ENCODE measurements at places on chromosomes 13 and 19.

GRCh38 chr13:110129076-110129475 is 177.9 kb downstream of the COL4A1 start:
- DNase-seq, result no peak

GRCh38 chr19:35154525-35155406 is at the start of gene FXYD5:
Gene FXYD5, plus strand, starts transcription at chr19:35154735. Its CDS starts 816 bp downstream, at chr19:35155551.
- peak; percentile 92 for DNase-seq

GRCh38 chr13:67023130-67023876 is 206.8 kb downstream of the PCDH9 start:
- peak; percentile 73 for DNase-seq

DNA sequence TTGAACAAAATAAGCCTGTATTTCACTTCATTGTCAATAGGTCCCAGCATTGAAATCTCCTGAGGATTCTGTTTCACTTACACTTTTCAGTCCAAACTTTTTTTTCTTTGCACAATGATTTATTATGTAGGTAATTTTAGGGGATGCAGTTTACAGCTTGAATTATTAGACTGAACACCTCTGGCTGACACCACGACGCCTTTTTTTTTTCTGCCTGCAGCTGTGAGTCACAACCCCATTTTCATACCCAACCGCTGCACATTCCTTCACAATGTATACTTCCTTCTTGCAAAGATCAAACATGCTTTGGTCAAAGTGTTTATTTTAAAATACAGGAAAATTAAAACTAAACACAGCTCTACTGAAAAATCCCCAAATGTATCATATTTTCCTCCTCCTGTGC is 11.4 kb downstream of the ZIC2 start:
- no peak for DNase-seq

DNA sequence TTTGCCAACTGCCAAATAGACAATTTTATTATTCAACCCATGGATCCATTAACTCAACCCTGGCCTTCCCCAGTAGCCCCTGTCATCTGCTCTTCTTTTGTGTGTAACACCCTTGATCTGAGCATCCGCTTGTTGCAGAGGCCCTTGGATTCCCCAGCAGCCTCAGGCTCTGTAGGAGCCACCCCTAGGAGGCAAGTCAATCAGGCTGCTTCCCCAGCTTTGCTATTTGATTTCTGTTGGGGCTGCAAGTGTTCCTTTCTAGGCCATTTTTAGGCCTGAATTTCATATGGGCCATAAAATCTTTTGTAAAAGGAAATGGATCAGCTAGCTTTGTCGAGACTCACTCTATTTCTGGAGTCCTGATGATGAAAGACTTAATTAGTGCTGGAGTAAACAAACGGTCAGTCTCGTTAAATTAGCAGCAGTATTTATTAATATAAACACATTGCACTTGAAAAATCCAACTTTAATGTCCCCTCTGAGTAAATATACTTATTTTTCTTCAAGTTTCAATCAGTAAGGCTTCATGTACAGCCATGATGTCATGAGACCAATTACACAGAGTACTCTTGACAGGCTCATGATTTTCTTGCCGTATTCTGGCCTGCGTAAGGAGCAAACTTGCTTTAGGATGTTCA is 105.3 kb downstream of the RGCC start:
- no peak for DNase-seq

DNA sequence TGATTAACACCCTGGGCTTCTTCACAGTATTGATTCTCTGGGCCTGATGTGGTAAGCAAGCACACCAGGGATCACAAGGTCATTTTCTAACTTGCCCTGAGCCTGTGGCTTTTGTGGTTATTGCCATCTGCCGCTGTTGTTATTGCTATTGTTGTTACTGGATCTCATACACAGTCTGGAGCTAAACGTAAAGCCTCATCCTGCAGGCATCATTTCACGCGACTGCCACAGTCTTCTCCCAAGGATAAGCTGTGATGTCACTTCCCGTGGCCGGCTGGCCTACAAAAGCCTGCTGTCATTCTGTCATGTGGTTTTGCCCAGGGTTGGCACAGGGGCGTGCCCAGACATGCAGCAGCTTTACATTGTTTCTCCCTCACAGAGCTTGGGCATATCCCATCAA is 154.0 kb upstream of the GPR12 start:
- DNase-seq, result peak; percentile 82

DNA sequence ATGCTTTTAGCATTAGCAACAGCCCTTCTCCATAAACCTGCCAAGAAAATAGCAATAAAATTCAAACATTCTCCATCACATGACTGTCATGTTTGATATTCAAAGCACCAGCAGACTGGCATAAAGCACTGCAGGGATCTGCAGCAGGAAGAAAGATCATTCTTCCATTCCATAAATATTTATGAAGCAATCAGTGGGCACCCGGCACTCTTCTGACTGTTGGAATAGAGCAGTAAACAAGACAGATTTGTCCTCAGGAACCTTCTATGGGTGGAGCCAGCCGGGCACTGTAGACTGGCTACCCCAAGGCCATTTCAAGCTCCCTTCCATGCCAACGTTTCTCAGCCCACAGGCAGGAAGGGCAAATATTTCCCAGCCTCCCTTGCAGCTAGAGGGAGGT is 25.5 kb downstream of the PLA2G4C start:
- no peak for DNase-seq

DNA sequence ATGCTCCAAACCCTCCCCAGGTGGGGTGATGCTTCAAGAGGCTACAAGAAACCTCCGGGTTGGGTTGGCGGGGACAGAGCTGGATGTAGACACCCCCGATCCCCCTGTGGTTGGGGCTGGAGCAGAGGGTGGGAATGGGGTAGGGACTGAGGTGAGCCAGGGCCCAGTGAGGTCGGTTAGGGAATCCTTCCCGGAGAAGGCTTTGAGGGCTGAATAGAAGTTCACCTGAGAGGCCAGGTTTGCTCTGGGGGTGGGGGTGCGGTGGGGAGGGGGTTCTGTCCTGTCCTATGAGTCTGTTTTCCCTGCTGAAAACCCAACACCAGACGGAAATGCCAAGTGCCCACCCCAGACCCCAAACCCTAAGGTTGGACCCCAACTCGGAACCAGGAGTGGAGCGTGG is 69.1 kb downstream of the CELF5 start:
- no peak for DNase-seq

DNA sequence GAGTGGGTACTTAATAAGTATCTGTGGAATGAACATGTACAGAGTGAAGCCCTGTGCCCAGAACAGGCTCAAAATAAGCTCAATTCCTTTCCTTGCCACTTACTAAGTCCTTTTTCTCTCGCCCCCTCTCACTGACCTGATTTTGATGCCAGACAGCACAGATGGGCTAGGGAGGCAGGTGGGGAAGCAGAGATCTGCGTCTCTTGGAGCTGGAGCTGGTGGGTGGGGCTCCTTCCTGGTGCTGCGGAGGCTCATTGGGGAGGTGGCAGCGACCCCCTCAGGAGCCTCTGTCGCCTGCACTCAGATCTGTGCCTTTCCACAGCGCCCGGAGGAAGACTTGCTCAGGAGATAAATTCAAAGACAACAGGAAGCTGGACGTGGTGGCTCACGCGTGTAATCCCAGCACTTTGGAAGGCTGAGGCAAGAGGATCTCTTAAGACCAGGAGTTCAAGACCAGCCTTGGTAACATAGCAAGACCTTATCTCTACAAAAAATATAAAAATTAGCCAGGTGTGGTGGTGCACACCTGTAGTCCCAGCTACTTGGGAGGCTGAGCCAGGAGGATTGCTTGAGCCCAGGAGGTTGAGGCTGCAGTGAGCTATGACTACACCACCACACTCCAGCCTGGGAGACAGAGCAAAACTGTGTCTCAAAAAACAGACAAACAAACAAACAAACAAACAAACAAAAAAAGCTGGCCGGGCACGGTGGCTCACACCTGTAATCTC is 14.6 kb downstream of the AKT2 start:
- no peak for DNase-seq

GRCh38 chr19:29622166-29623070 is 16.3 kb downstream of the POP4 start:
- DNase-seq, result peak; percentile 29

DNA sequence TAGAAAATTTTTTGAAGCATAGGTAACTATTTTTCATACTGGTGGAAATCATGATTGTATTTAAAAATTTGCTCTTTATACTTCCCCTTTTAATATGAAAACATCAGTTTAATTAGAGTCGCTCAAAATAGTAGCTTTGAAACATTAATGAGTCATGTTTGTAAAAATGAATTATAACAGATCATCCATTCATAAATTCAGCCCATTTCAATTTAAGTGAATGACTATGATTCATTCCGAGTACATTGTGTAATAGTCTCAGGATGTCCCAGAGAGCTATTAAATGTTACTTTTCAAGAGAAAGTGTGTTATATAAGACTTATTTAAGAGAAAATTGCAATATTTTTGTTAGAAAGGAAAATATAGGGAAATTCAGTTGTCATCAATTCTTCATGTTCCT is 111.0 kb downstream of the FNDC3A start:
- DNase-seq, result no peak

DNA sequence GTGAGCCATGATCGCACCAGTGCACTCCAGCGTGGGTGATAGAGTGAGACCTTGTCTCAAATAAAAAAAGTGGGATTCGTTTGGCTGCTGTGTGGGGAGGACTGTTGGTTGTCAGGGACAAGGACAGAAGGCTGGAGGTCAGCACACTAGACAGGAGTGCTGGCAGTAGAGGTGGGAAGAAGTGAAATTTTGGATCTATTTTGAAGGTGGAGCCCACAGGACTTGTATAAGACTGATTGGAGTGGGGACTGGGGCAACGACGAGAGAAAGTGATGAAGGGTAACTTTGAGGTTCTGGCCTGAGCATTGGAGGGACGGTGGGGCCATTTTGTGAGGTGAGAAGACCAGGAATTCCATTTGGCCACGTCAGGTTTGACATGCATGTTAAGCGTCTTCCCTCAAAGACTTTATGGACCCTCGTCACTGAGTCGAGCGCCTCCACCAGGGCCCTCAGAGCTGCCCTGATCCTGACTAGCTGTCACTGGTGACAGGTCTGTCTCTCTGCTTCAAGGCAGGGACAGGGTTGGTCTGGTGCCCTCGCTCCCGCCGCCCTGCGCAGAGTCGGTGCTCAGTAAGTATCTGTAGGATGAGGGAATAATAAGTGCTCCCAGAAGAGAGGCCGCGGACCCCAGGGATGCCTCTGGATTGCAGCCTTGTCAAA is 673 bp downstream of the CTU1 start:
- DNase-seq, result no peak

DNA sequence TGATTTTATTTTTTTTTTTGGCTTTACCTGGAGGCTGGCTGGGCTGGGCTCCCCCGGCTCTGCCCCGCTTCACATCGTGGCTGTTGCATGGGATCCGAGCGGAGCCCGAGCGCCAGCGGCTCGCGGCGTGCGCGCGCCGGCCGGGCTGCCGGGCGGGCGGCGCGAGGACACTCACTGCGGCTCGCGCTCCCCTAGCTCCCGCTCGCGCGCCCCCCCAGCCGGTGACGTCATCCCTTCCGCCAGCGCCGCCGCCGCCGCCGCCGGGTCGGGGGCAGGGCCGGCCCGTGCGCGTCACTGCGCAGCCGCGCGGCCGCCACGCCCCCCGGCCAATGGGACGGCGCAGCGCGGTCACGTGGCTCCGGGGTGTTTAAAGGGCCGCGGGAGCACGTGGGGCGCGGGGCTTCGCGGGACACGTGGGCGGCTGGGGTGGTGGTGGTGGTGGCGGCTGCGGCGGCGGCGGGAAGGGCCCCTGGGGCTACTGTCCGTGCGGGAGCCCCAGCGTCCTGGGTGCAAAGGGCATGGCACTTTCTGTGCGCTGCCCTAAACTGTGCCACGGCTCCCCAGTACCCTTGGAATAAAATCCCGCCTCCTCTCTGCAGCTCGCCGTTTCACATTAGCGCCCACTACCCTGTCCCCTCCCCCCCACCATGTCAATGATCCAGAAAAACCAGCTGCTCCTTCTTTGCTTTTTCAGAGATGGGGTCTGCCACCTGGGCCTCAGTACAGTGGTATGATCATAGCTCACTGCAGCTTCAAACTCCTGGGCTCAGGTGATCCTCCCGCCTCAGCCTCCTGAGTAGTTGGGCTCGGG is at the start of gene PTPRS:
TSS of gene PTPRS (minus strand) at position 176 of the 811 bp plus-strand sequence. CDS start 54,672 bp downstream, outside the sequence.
- DNase-seq, result peak; percentile 82

GRCh38 chr19:40524655-40525054 is 52.0 kb upstream of the SHKBP1 start:
- no peak for DNase-seq

DNA sequence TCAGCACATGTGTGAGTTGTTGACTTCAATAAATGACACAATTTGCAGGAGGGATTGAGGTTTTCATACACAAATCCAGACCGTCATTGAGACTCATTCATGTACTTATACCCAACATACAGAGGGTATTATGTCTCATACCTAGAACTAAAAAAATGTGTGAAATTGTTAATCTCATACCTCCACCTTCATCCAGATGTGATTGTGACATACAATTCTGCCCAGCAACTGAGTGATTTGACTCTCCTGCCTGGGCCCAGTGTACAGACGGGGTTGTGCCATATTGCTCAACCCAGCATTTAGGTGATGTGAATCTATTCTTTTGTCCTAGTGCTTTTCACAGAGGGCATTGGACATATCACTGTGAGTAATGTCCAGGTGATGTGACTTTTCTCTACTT is 12.6 kb upstream of the ZNF681 start:
- DNase-seq, result no peak

DNA sequence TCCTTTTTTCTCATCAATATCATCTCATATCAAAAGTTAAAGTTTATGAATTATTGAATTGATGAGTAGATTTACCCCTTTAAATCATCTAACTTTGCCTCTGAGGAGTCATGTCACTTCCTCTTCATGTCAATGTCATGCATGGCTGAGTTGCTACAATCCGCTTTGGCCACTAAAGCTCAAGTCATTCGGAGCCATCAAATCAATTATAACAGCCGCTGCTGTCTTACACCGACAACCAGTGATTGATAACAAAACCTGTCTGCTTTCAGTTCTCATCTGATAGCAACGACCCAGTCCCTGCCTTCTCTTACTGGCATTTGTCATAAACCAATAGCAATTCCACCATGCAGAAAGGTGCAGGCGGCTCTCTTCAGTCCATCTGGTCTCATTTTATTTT is 429.3 kb downstream of the DIAPH3 start:
- no peak for DNase-seq

DNA sequence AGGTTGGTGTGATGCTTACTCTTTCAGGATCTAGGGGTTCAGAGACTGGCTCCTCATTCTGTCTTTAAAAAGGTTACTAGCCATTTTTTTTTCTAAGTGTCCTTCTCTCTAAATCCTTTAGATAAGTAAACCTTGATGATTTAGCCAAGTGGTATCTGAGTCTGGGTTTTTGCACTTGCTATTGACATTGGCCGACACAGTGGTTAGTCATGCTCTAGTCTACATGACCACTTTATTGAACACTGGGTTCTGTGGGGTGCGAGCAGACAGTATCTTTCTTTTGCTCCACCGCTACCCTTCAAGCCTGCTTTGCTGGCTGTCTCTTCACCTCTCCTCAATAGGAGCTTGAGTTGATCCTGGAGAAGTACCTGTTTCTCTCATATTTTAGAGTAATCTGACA is 6.2 kb upstream of the NUP58 start:
- DNase-seq, result no peak

DNA sequence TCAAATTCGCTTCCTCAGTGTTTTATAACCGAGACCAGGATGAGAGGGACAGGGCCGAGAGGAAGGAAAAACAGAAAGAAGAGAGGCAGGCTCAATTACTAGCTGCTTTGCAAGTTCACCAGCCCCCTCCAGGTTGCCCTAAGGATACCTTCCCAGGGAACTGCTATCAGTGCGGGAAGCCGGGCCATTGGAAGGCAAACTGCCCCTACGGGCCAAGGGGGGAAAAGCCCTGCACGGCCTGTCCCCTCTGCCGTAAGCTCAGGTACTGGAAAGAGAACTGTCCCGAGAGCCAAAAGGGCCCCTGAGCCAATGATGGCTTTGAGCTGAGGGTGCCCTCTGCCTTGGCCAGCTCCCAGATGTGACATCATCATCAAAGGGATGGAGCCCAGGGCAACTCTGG is 3.2 kb upstream of the ERVV-1 start:
- no peak for DNase-seq

Data from hematopoietic multipotent progenitor cell treated with erythropoietin and hydrocortisone succinate and interleukin-3 and kit ligand, for 4 days (in vitro differentiated cells).